ENCODE measurements at places on chromosomes 4 and X.

GRCh38 chr4:78312989-78313753 lies 238.4 kb upstream of the ANXA3 start:
- DNase-seq = no peak

GRCh38 chr4:98181809-98182208 lies 38.5 kb upstream of the STPG2 start:
- no peak for DNase-seq

DNA sequence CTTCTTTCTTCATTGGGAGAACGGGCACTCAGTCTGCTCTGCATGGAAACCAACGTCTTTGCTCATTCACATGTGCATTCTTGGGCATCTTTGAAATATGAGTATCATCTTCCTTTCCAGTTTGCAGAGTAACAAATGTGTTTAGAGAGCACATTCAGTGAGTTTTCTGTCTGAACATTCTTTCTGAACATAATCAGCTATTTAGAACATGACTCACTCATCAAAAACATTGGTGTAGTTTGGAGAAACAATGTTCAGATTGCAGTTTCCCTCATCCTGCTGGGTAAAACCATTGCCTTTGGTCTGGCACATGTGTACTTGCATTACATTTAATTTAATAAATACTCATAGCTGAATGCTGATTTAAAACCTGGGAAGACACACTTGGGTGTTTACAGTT lies 81.5 kb upstream of the F9 start:
- no peak for DNase-seq

DNA sequence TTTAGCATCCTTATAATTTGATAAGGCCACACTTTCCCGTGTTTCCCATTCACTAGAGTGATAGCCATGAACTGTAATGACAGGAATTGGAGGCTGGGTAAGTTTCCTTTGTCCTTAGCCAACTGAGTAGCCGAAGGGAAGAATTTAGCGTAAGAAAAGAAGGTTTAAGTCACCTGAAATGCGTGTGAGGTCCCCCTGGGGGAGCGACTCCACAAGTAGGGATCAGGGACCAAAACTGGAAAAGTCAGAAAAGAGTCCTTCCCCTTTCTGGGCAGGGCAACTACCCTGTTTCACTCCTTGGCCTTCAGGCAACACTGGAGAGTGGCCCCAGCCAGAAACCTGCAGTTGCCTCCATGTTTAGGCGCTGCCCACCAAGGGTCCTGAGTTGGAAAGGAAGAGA lies 81.6 kb upstream of the MED14 start:
- no peak for DNase-seq

- DNase-seq = no peak
Measured at GRCh38 chr4:11183356-11183740, 245.3 kb downstream of the HS3ST1 start.

DNA sequence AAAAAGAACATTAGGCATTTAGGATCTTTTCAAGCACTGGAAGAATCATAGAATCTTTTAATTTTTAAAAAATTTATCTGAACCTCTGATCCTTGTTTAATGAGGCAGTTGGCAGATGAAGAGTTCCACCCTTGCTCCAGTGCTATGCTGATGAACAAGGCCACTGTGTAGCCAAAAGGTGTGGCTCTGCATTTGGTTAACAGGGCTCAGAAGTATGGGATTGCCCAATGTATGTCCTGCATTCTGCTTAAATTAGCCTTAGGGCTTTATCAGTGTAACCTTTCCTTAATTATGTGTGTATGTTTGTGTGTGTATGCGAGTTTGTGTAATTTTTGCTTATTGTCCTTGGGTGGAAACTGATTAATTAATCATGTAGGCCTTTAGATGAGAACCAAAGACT lies 43.3 kb upstream of the PPM1K start:
- no peak for DNase-seq

- DNase-seq = no peak
Measured at GRCh38 chr4:90093526-90093925, 33.7 kb upstream of the CCSER1 start.

DNA sequence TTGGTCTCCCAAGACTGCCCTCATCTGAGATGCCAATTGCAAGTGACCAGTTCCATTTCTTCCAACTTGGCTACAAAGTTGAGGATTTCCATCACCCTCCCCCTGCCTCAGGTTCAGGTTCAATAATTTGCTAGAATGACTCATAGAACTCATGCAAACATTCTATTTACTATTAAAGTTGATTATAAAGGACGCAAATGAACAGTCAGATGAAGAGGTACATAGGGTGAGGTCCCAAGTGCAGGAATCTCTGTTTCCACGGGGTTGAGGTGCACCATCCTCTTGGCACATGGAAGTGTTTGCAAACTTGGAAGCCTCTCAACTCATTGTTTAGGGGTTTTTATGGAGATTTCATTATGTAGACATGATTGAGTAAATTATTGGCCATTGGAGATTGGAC lies 41.0 kb downstream of the FGFBP1 start:
- DNase-seq = no peak

- DNase-seq = peak; percentile 36
Measured at GRCh38 chr4:76028350-76028765, 5.1 kb upstream of the CXCL10 start.

GRCh38 chr4:128658214-128658631 lies 151.3 kb upstream of the JADE1 start:
- no peak for DNase-seq

DNA sequence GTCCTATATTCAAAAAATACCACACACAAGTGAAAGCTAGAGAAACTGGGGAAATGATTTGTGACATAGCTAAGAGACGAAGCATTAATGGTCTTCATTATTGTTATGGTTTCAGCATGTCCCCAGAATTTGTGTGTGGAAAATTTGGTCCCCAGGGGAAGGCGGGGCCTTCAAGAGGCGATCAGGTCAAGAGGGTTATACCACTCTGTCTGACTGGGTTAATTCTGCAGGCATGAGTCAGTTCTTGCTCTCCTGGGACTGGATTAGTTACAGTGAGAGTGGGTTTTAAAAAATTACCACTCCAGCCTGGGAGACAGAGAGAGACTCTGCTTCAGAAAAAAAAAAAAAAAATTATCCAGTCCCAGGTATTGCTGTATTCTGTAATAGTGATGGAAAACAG lies 2.1 kb upstream of the MTNR1A start:
- DNase-seq = no peak

DNA sequence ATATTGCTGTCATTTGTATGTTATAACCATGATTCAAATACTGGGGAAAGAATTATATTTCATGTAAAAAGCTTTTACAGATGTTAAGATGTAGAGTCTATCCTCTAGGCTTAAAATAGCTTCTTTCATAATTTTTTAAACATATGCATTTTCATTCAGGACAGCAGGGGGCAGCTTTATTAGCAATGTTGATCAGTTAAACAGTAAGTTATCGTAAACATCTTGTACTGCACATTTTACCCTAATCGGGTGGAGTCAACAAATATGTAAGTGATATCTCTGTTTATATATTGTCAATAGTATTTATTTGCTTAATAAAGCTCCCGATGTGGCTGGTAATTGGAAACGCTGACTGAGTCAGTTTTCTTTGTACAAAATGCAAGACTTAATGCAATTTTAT lies 142.5 kb upstream of the MED14 start:
- no peak for DNase-seq

- no peak for DNase-seq
Measured at GRCh38 chr4:836003-836511, 10.1 kb upstream of the CPLX1 start.

DNA sequence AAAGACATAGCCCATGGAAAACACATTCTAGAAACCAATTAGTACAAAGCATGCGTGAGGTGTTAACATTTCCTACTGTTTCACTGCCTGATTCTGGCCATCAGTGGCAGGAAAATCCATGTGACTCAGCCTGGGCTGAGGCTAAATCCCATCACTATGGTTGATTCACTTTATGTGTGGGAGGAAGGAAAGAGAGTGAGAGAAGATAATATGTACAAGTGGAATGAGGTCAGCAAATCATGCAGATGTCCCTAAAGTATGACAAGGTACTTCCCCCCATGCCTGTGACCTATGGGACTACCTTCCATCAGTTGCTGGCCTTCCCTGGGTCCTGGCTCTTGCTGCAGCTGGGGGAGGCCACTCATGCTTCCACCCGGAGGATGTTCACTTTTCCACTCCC lies 64.2 kb upstream of the MAP3K15 start:
- no peak for DNase-seq

- no peak for DNase-seq
Measured at GRCh38 chr4:174749091-174749490, 80.0 kb downstream of the GLRA3 start.

- no peak for DNase-seq
Measured at GRCh38 chrX:43898406-43899035, 16.3 kb upstream of the MAOB start.

GRCh38 chr4:145012841-145013240 lies 85.2 kb downstream of the ANAPC10 start:
- no peak for DNase-seq

- peak; percentile 22 for DNase-seq
Measured at GRCh38 chr4:71732706-71733105, 51.2 kb downstream of the GC start.

DNA sequence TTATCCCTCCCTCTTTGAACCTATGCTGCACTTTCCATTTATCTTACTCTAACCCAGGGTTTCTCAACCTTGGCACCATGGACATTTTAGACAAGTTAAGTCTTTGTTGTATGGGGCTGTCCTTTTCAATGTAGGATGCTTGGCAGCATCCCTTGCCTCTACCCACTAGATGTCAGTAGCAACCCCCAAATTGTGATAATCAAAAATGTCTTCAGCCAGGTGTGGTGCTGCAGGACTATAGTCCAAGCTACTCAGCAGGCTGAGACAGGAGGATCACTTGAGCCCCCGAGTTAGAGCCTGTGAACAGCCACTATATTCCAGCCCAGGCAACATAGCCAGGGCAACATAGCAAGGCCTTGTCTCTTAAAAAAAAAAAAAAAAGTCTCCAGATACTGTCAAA lies 7.0 kb downstream of the LRCH2 start:
- peak; percentile 26 for DNase-seq

DNA sequence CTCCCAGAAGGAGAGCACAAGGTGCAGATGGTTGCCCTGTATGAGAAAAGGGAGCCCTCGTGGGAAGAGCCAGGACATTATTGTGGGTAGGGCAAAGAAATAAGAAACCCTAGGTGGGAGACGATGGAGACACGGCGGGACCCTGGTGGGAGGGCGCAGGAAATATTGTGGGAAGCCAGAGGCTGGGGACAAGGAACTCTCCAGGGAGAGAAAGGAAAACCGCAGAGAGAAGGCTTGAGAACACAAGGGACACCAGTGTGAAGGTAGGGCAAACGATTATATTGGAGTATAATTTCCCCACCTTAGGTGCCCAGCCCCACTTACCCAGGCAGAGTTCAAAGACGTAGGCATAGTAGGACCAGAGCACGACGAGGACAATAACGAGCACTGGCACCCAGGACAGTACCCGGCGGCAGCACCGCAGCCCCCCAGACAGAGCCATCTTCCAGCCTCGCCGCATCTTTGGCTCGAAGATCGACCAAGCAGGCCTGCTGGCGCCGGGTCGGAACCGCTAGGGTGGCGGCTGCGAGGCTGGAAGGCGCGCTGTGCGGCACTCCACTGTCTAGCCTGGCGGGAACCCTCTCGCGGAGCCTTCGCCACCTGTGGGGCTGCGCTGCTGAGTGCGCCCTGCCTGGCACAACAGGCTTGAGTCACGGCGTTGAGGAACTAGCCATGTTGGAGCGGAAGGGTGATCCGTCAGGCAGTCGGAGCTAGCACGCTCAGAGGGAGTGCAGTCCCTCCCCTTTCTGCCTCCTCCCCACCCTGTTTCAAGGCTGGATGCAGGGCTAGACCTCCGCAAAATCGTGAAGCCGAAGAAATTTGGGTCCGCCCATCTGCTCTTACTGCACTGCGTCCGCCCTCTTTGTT lies at the start of gene ZDHHC15:
ZDHHC15 (minus strand) TSS at position 473 of the 867 bp plus-strand sequence; CDS start at position 460, 13 bp downstream.
- DNase-seq = peak; percentile 53

DNA sequence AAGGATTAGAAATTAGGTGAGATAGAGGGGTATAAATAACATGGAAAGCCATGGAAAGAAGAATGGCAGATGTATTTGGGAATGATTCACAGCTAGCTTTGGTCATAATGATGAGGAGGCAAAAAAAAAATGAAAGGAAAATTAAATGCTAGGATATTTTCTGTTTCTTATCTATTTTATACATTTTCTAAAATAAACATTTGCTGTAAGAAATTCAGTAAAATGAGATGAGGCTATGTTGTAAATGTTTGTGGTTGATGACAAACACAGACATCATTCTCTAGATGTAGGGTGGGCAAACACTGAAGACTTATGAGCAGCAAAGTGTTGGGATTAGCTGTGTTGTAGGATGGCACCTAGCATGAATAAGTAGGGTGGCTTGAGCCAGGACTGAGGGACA lies 407.1 kb downstream of the IL15 start:
- DNase-seq = no peak

- DNase-seq = no peak
Measured at GRCh38 chr4:83247415-83248357, 36.9 kb downstream of the COQ2 start.

- DNase-seq = no peak
Measured at GRCh38 chrX:82127228-82128123, 925.6 kb downstream of the SH3BGRL start.

DNA sequence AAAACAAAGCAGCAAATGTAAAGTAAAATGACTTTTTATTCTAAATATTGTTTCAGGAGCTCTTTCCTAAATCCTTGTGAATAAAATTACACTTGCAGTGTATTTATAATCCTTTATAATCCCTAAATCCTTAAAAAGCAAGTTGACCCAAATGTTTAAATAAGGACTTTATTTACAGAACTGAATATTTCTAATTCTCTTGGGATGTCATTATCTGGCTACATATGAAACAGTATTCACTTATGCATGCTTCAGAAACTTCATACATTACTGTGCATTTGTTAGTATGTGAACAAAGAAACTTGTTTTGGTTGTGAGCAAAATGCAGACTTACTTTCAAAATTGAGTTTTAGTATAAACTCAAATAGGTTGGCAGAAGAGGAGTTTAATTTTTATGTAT lies 49.2 kb downstream of the PTTG2 start:
- DNase-seq = no peak

GRCh38 chr4:151144329-151145072 lies 45.1 kb downstream of the RPS3A start:
- no peak for DNase-seq

DNA sequence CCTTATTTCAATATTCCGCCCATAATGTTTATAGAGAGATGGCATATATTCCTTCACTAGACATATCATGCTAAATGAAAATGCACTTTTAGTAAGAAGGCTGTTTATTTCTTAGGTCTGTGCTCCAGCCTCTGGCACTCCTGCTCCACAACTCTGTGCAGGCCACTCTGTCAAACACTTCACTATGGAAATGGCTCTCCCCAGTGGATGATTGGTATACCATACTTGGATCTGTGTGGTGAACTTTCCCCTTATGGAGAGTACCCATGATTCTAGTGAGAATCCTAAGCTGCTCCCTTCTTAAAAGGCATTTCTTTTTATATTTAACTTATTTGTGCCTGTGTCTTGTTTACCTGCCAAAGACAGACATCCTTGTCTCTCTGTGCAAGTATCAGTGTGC lies 480.1 kb upstream of the GALNT7 start:
- DNase-seq = no peak

GRCh38 chr4:71878376-71878775 lies 94.5 kb upstream of the GC start:
- peak; percentile 52 for DNase-seq

GRCh38 chr4:177246641-177247584 lies 62.8 kb upstream of the NEIL3 start:
- no peak for DNase-seq
